ENCODE measurements at places on chromosomes 16 and 17.

- H3K27me3 ChIP-seq = no peaks in the 10 kb centered on the region
- H3K4me1 ChIP-seq = peaks cover 13% of the 10 kb centered on the region
- no peak for DNase-seq
- H3K4me3 ChIP-seq = no peak overlapping the region
- no peak overlapping the region for H3K27ac ChIP-seq
Measured at GRCh38 chr17:78895322-78895721, 7.7 kb downstream of the CEP295NL start.

DNA sequence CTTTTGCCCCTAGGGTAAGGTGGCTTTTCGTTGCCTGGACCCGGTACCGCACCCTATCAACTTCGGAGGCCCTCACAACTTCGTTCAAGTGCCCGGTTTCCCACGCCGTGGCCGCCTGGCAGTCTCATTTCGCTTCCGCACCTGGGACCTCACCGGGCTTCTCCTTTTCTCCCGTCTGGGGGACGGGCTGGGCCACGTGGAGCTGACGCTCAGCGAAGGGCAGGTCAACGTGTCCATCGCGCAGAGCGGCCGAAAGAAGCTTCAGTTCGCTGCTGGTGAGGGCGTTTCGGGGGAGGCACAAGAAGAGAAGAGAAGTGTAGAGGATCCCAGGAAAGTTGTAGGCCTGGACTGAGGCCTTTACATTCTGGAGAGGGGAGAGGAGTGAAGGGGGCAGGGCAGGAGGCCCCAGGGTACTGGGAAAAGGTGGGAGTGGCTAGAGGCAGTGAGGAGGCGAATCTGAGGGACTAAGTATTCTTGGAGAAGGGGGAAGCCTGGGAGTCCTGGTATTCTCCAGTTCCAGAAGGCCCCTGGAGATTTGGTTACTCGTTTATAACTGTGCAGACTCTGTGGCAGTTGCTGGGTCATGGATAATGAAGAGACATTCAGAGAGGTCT is 5.5 kb downstream of the CNTNAP1 start:
- H3K27me3 ChIP-seq = peaks cover 5% of the 10 kb centered on the region
- H3K4me3 ChIP-seq = no peak overlapping the region
- H3K27ac ChIP-seq = no peak overlapping the region
- H3K4me1 ChIP-seq = peaks cover 10% of the 10 kb centered on the region

GRCh38 chr17:67358612-67359011 is 7.8 kb downstream of the PSMD12 start:
- no peak overlapping the region for H3K4me3 ChIP-seq
- no peak for DNase-seq
- H3K27ac ChIP-seq = no peak overlapping the region
- H3K36me3 ChIP-seq = peaks cover 31% of the 10 kb centered on the region
- peaks cover 59% of the 10 kb centered on the region for H3K4me1 ChIP-seq

GRCh38 chr17:34556384-34556783 is 23.0 kb upstream of the TMEM132E start:
- no peaks in the 10 kb centered on the region for H3K27me3 ChIP-seq
- no peaks in the 10 kb centered on the region for H3K4me1 ChIP-seq
- no peaks in the 10 kb centered on the region for H3K36me3 ChIP-seq
- H3K4me3 ChIP-seq = no peak overlapping the region
- no peak overlapping the region for H3K27ac ChIP-seq

DNA sequence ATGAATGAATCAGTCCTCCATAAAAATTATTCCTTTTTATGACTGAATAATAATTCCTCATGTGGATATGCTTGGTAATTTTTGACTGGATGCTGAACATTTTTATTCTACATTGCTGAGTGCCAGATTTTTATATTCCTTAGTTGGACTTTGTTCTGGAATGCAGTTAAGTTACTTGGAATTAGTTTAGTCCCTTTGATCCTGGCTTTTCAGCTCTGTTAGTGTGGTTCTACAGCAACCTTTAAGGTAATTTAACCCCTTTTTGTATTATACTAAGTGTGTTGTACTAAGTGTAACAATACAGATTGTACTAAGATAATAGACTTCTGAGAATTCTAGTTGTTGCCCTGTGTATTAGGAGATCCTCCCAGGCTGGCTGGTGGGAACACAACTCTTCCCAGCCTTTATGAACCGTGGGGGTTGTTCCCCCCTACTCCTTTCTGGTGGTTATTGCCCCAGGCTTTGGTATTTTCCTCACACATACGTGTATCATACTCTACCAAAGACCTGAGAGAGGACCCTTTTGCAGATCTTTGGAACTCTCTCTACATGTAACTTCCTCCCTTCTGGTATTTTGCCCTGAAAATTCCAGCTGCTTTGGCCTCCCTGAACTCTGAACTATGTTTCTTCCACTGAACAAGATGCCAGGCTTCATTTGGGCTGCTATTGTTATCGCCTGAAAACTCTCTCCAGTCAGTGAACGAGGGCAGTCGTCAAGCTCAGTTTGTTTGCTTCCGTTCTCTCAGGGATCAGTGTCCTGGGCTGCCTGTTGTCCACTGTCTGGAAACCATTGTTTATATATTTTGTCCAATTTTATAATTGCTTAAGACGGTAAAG is 30.5 kb downstream of the TANGO6 start:
- H3K36me3 ChIP-seq = peaks cover 15% of the 10 kb centered on the region
- no peak overlapping the region for H3K4me3 ChIP-seq
- H3K27me3 ChIP-seq = no peaks in the 10 kb centered on the region
- H3K27ac ChIP-seq = no peak overlapping the region

DNA sequence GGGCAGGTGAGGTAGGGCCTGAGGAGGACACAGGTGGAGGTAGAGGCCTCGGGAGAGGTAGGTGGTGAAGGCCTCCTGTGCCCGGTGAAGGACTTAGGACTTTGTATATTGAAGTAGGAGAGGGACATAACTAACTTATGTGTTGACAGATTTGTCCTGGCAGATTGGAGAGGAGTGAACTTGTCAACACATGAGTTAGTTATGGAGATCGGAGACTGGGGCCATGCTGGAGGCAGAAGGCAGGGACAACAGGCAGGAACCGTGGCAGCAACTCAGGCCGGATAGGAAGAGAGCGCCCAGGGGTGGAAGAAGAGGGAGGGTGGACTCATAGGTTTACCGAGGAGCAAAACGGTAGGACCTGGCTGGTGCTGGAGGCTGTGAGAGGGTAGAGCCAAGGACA is 18.4 kb downstream of the GLP2R start:
- H3K27ac ChIP-seq = no peak overlapping the region
- H3K27me3 ChIP-seq = no peaks in the 10 kb centered on the region
- H3K4me1 ChIP-seq = no peaks in the 10 kb centered on the region
- DNase-seq = no peak
- no peaks in the 10 kb centered on the region for H3K36me3 ChIP-seq

DNA sequence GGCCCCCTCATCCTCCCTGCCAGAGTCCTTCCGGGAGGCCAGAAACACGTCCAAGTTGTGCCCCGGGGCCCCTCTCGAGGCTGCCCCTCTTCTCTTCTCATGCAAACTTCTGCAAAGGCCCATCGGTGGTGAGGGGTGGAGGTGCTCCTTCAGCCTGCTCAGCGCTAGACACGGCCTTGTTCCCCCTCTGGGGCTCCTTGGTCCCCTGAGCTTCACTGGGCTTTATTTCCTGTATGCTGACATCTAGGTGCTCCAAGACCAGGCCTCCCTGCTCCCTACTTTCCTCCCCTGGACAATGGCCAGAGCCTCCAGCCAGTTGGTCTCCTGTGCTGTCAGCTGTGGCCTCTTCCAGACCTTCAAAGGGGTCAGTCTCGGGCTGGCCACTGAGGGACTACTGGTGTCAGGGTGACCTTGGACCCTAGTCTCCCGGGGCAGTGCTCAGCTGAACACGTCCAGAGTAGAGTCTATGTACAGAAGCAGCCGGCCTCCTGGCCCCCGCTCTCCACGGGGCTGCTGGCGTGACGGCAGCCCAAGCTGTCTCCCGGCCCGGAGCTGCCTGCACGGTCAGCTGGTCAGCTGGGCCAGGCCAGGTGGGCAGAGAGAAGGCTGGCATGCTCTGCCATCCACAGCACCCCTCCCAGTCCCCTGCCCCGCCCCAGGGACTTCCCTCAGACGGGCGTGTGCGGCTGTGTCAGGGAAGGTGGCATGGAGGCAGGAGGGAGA is 1.7 kb upstream of the PRR35 start:
- H3K4me1 ChIP-seq = no peaks in the 10 kb centered on the region

Measured in CD4-positive, alpha-beta memory T cell (primary cell).